ENCODE measurements at places on chromosomes 7 and 10.

DNA sequence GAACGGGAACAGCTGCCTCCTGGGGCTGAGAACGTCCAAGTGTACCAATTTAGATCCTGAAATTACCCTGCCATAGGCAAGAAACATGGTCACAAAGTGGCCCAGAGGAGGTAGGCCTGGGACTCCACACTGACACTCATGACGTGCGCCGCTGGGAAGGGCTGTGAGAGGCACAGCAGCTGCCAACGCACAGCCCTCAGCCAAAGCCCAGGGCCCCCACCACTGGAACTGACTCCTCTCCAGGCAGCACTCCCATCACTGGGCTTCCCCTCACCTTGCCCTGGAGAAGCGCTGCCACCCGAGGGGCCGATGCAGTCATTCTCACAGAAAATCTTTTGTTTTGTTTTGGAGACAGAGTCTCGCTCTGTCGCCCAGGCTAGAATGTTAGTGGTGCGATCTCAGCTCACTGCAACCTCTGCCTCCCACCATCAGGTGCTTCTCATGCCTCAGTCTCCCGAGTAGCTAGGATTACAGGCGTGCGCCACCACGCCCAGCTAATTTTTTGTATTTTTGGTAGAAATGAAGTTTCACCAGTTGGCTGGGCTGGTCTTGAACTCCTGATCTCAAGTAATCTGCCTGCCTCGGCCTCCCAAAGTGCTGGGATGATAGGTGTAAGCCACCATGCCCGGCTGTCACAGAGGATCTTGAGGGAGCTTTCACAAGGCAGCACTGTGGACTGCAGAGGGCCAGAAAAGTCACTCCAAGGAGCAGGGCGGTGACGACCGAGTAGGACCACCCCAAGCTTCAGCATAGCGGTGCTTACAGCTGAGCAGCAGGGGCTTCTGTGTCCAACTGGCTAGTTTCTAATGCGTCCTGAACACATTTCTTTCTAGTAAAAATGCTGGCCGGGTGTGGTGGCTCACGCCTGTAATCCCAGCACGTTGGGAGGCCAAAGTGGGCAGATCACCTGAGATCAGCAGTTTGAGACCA lies 13.5 kb downstream of the GUSB start:
- DNase-seq: no peak

DNA sequence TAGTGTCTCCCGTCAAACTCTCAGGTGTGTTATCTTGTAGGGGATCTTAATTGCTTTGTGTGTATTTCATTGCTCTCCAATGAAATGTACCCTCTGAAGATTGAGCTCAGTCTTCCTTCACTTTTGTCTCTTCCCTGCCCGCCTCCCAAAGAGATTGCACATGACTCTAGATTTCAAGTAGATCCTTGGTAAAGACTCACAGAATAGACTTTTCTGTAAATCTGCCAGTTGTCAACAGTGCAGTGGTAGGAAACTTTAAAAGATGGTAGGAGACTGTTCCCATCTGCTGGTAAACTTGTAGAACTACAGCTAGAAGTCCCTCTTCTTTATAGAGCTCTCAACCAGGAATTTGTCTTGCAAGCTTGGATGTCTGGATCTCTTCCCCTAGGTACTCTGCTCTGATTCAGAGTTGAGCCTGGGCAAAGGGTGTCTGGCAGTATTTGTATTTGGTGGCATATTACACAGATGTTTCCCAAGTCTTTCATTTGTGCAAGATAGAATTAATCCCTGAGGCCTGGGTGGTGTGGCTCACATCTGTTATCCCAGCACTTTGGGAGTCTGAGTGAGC lies 9.6 kb downstream of the CCL26 start:
- no peak for DNase-seq

DNA sequence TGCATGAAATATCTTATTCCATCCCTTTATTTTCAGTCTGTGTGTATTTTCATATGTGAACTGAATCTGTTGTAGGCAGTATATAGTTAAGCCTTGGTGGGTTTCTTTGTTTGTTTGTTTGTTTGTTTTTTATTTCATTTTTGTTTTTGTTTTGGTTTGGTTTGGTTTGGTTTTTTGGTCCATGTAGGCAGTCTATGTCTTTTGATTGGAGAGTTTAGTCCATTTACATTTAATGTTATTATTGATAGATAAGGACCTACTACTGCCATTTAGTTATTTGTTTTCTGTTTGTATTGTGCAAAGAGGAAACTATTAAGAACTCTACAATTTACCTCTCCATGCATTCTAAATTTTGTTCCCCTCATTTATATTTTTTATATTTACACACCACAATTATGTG lies 695.9 kb upstream of the GRM3 start:
- no peak for DNase-seq

GRCh38 chr7:128014811-128015210 lies 16.4 kb downstream of the LRRC4 start:
- DNase-seq: no peak

GRCh38 chr10:102291221-102291905 lies 46.0 kb downstream of the GBF1 start:
- DNase-seq: no peak
